ENCODE measurements at places on chromosomes 1 and 21.

DNA sequence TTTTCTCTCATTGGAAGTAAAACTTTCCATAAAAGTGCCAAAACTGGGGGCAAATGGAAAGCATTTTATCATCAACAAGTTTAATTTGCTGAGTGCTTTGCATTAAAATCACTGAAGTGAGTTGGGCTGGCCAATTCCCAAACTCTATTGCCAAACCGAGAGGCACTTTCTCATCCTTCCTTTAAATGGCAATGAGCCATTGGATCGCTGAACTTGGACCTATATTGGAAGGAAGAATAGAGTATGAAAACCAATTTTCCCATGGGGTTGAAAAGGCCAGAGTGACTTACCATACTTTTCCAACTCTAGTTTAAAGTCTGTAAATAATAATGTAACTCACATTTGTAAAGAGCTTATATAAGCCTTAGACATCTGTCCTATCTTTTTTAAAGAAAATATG is 189.1 kb upstream of the C1orf87 start:
- no peak for DNase-seq

GRCh38 chr1:12547586-12548225 is 70.3 kb downstream of the DHRS3 start:
- no peak for DNase-seq

DNA sequence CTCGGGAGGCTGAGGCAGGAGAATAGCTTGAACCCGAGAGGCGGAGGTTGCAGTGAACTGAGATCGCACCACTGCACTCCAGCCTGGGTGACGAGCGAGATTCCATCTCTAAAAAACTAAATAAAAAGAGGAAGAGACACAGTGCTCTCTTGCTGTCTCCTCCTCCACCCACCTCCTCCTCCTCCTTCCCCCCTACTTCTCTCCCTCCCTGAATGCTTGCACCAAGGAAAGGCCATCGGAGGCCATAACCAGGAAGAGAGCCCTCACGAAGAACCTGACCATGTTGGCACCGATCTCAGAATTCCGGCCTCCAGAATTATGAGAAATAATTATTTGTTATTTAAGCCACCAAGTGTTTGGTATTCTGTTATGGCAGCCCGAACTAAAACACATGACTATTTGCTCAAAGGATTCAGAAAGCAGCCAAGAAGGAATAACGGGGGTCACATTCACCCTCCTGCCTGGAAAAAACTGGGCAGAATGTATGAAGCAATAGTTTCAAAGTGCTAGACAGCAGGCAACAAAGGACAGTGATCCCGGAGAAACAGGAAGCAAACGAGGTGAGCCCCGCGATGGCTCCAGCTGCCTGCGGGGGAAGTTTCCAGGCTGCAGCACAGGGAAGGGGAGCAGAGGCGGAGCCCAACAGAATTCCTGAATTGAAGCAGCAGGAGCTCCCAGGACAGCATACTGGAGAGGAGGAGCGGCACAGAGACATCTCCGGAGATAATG is 35.8 kb downstream of the LDLRAD1 start:
- peak; percentile 72 for DNase-seq

DNA sequence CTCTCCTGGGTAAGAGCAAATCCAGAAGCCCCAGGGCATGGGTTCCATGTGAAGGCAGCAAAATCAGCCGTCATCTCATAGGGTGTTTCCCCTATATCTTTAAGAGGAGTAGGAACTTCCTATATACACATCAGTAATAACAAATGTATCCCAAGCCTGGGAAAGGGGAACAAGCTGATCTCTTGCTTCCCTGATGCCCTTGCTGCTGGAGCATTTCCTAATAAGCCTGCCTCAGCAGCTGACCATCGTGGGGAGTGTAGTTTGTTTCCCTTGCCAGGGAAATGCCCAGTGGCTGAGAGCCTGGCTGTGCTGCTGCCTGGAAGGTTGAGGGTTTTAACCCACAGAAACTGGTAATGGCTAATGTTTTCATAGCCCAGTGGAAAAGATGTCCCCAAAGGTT is 177.0 kb downstream of the NPHP4 start:
- DNase-seq = no peak

GRCh38 chr1:44584167-44584566 is 90.1 kb downstream of the TMEM53 start:
- no peak for DNase-seq

GRCh38 chr1:205914155-205914507 is 29.1 kb downstream of the SLC26A9 start:
- no peak for DNase-seq

All from OCI-M1 (cell line).